ENCODE measurements at places on chromosomes 6 and 20. TPM values are rescaled to one million over a fixed set of nuclear protein-coding genes. Genes with fewer than 3 reads are reported as not detected.

Gene KIAA1755
- total RNA-seq = 3.6 TPM

DNA sequence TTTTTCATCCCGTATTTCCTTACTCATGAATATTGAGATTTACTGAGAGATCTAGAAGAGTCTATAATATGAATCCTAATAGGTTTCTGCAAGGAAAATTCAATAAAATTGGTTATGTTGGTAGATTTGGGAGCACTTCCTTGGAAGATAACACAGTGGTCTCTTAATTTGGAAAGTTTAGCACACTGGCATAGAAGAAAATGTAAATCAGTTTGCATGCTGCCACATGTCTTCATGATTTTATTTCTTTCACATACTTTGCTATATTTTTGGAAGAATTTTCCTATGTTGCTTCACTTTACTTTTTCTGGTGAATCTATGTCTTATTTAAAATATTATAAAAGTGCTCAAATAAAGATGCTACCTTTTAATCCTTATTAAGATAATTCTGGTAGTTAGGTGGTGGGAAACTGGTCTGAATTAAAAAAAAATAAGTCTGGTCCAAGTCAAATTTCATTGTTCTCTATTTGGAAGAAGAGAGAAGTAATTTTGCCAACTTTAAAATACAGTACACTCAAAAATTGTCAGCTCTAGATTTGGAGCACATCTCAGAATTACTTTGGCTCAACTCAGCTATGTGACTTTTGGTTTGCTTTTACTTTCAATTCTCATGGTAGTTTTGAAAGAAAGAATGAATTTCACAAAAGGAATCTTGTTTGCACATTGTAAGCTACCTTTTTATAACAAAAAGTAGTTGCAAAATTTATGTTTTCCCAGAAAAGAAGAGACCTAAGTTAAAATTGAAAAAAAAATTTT lies 197.3 kb downstream of the CENPW start:
- no peak for DNase-seq

GRCh38 chr6:134882426-134883038 lies 67.4 kb downstream of the ALDH8A1 start:
- DNase-seq = peak; percentile 33

Gene SLC12A5
- 6.9 TPM for total RNA-seq

Gene GINS1
- total RNA-seq = 13.7 TPM

DNA sequence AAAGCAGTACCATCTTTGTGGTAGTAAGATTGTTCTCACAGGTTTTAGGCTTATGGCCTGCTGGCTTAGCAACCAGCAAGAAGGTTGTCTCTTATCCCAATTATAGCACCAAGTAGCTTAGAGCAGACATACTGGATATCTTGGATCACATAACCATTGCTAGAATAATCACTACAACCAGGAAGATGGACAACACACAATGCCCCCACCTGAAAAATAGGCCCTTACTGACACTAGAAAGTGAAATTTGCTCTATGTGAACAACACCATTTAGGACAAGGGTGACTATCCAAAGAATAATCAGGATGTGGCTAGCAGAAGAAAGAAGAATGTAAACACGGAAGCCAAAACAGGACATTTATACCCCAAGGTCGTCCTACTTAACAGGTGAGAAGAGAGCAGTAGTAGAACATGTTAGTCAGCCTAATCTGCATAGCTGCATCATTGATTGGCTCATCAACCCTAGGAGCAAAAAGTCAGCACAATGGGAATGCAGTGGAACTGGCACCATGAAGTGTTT lies 172.7 kb upstream of the MARCKS start:
- no peak for DNase-seq

- no peak for DNase-seq
Observed at GRCh38 chr20:42656130-42656529, 533.6 kb downstream of the PTPRT start.

GRCh38 chr6:16972535-16972934 lies 129.3 kb upstream of the STMND1 start:
- DNase-seq = no peak

GRCh38 chr6:25541228-25541627 lies 110.8 kb upstream of the SCGN start:
- no peak for DNase-seq

Gene TPD52L1
- total RNA-seq = 209 TPM

- DNase-seq = no peak
Observed at GRCh38 chr6:163250116-163250515, 164.4 kb upstream of the QKI start.

Gene ELOVL4
- total RNA-seq = 3.6 TPM

GRCh38 chr6:157019115-157019641 lies 242.0 kb downstream of the ARID1B start:
- no peak for DNase-seq

DNA sequence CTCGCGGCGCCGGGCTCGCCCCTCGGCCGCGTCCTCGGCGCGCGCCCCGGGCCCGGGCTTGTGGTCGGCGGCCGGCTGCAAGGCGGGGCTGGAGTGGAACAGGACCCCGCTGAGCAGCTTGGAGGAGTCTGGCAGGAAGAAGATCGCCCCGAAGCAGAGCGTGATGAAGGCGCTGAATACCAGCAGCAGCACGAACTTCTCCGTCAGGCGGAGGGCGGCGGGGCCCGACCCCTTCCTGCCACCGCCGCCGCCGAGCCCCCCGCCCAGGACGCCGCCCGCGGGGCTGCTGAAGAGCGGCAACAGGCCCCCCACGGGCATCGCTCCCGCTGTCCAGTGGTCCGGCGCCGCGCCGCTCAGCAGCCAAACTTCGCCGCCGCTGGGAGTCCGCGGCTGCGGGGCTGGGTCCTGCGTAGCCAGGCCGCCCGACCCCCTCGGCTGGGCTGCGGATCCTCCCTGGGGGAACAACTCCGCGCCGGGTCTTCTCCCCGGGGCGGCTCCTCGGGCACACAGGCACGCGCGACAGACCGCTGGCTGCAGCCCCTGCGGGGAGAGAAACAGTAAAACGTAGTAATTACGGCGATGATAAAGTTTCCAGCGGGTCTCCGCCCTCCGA lies 707 bp downstream of the MAN1A1 start:
- DNase-seq = peak; percentile 23

Gene HCK
- not detected for total RNA-seq

GRCh38 chr20:64131406-64131805 lies 24.0 kb upstream of the NPBWR2 start:
- peak; percentile 1 for DNase-seq

DNA sequence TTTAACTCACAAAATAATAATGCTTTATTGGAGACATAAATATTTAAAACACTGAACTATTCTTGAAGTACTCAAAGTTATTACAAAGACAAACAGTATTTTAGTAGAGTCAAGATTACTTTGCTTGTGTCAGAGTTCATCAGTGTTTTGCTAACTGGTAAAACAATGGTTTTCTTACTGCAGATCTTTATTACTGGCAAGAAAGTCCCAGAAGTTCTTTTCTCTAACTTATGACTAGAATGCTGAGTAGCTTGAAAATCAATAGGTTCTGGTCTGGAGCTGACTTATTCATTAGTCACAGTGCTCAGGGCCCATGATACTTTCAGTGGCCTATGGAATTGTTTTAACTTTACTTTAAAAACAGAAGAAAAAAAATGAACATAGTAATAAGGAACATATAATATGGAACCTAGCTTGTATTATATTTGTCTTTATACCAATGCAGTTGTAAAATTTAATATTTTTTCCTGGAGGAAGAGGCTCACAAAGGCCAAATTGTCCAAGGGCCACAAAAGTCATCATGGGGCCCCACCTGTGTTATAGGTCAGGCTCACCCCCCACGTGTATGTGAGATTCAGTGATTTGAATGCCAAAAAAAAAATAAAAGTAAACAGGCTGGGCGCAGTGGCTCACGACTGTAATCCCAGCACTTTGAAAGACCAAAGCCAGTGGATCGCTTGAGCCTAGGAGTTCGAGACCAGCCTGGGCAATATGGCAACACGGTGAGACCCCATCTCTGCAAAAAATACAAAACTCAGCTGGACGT lies 53.3 kb downstream of the PLEKHG1 start:
- no peak for DNase-seq

DNA sequence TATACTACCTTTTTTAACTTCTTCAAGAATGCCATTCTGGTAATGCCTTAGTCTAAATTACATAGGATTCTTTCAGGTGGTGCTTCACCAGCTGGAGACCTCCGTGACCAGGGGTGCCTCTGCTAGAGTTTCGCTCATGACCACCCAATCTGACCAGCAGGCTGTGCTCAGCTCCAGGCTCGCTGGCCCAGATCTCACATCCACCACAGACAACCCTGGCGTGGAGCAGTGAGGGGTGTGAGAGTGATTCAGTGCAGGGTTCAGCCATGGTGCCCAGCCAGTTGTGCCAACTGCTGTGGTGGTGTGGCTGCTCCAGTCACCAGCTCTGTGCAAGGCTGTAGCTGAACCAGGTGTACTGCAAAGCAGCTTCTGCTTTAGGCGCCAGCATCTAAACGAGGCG lies 198.6 kb downstream of the MMUT start:
- DNase-seq = no peak

Gene ENPP4
- 4.8 TPM for total RNA-seq

DNA sequence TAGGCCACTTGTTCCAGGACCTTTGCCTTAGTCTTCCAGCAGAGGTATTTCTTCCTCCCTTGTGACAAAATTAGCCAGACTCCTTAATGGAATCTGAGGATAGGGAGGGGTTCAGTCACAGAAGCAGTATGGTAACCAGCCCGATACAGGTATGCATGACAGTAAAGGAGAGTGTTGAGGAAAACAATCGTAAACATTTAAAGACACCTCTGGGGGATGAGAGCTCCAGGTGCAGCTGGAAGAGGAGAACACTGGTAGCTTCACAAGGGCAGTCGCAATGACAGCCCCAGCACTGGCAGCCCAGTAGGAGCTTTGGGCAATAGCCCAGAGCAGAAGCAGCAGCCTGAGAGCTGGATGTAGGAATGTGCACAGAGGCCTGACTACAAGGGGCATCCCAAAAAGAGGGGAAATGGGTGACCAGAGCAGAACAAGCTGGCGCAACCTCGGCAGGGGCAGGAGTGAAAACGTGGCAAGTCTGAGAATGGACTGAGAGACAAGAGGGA lies 344.9 kb upstream of the JAG1 start:
- no peak for DNase-seq

Gene PRL
- 0.23 TPM for total RNA-seq

GRCh38 chr6:128397996-128398395 lies 122.4 kb downstream of the PTPRK start:
- DNase-seq = no peak

DNA sequence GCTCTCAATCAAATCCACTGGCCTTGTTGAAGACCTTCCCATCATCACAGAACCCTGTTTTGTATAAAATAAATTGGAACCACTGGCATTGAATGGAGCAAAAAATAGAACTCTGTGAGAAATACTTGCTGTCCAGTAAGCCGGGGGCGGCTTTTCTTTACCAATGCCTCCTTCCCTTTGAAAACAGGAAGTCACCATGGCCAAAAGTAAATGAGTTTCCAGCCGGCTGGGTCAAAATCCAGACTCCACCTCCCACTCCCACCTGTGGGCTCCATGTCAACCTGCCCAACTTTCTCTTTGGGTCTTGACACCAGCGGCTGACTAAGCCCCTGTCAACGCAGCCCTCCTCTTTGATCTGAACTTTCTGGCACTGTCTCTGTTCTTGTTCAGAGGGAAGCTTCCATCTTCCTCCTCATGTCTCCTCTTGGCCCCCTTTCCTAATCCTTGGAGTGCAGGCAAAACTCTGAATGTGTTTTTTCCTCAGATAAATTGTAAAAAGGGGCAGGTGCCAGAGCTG lies 95.2 kb downstream of the TFAP2C start:
- DNase-seq = no peak

GRCh38 chr20:47350691-47351545 lies 5.6 kb downstream of the ZMYND8 start:
- DNase-seq = no peak

GRCh38 chr20:59688999-59689398 lies 84.7 kb downstream of the PHACTR3 start:
- DNase-seq = no peak

Gene LEMD2
- total RNA-seq = 82.2 TPM

GRCh38 chr6:20126789-20127653 lies 85.2 kb downstream of the MBOAT1 start:
- DNase-seq = peak; percentile 48

GRCh38 chr6:44060612-44061374 lies 66.5 kb downstream of the MRPL14 start:
- no peak for DNase-seq

DNA sequence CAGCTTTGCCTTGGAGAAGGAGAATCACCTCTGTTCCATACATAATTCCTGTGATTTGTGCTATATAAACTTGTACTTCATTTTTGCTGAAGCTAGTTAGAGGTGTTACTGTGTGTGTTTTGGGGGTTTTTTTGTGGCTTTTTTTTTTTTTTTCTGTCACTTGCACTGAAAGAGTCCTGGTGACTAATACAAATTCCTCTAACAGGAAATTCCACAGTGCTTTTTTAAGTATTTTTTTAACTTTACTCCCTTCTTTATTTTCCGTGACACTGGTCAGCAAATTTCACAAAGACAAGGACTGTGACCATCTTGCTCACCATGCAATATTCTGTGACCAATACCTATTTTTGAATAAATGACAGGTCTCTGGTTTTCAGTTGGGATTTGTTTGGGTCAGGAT lies 110.5 kb downstream of the ISM1 start:
- DNase-seq = no peak

Gene SLC24A3
- 3.3 TPM for total RNA-seq

GRCh38 chr6:112409311-112409710 lies 62.2 kb downstream of the RFPL4B start:
- no peak for DNase-seq

DNA sequence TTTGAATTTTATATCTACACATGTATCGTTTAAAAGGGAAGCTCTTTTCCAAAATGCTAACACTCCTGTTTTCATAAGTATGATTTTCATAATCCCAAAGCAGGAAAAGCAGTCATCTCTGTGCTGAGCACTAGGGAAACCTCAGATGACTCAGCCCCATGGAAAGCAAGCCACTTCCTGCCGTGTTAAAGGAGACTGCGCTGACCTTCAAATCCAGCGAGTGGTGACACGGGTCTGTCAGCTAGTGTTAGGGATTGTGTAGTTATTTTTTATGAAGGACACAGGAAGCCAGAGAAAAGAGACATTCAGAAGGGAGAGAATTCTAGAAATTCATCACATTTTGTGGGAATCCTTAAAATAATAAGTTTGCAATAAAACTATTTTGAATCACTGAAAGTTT lies 57.0 kb upstream of the CD93 start:
- DNase-seq = no peak

Gene TMEM181
- 23.6 TPM for total RNA-seq

DNA sequence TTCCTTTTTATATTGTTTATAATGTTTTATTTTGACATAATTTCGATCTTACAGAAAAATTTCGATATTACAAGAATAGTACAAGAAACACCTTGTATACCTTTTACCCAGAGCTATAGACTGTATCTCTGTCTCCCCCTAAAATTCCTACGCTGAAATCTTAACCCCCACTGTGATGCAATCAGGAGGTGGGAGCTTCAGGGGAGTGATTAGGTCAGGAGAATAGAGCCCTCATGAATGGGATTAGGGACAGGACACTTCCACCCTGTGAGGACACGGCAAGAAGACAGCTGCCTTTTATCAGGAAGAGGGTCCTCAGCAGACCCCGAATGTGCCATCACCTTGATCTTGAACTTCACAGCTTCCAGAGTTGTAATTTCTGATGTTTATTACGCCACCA lies 148.7 kb upstream of the C6orf118 start:
- no peak for DNase-seq

Data from mesothelial cell of epicardium (in vitro differentiated cells).